Pericardium fibroblast (primary cell): ENCODE measurements at places on chromosomes 11 and 22. TPM values are rescaled to one million over a fixed set of nuclear protein-coding genes. Genes with fewer than 3 reads are reported as not detected.

PIWIL4 gene
- 0.82 and 1.4 TPM in 2 replicates for total RNA-seq

TESMIN gene
- total RNA-seq, result not detected in 2 replicates

YPEL4 gene
- 1.0 and 1.1 TPM in 2 replicates for total RNA-seq

WBP2NL gene
- not detected in 2 replicates for total RNA-seq

PISD gene
- total RNA-seq, result 50.2 and 66.9 TPM in 2 replicates

TMEM86A gene
- total RNA-seq, result 1.2 TPM in 2 replicates

SPI1 gene
- not detected in 2 replicates for total RNA-seq
